NCI-H446 treated with DMSO at 0.1 percent for 48 hours (cell line): ENCODE measurements at places on chromosomes 16 and 17.

- DNase-seq: no peak
Observed at GRCh38 chr16:58366247-58367031, 25.8 kb upstream of the GINS3 start.

DNA sequence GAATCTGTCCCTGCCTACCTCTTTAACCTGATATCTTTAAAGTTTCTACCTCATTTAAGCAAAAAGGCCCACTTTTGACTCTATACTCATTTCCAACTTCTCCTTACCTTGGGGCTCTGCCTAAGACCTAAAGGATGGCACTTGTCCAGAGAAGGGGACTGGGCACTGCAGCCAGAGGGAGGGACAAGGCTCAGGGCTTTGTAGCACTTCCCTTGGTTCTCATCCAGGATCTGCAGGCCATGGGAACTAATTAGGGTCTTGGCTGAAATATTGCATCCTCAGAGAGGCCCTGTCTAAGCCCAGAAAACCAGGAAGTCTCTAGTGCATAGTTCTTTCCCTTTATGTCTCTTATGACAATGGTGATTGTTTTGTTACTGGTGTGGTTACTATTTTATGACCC, 37.3 kb downstream of the IRX5 start:
- DNase-seq: no peak

DNA sequence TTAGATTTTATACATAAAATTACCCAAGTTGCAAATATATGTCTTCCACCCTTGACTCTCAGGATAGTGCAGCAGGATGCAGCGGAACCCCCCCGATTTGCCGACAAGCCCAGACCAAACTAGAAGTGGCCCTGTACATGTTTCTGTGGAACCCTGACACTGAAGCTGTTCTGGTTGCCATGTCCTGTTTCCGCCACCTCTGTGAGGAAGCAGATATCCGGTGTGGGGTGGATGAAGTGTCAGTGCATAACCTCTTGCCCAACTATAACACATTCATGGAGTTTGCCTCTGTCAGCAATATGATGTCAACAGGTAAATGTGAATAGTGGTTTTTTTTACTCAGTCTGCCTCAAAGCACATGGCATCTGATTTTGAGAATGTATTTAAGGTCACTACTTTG, 70.7 kb downstream of the OMG start:
- no peak for DNase-seq

GRCh38 chr16:77049577-77049976, 141.4 kb upstream of the MON1B start:
- DNase-seq: no peak

GRCh38 chr16:47887496-47887895, 268.3 kb downstream of the ABCC12 start:
- no peak for DNase-seq

DNA sequence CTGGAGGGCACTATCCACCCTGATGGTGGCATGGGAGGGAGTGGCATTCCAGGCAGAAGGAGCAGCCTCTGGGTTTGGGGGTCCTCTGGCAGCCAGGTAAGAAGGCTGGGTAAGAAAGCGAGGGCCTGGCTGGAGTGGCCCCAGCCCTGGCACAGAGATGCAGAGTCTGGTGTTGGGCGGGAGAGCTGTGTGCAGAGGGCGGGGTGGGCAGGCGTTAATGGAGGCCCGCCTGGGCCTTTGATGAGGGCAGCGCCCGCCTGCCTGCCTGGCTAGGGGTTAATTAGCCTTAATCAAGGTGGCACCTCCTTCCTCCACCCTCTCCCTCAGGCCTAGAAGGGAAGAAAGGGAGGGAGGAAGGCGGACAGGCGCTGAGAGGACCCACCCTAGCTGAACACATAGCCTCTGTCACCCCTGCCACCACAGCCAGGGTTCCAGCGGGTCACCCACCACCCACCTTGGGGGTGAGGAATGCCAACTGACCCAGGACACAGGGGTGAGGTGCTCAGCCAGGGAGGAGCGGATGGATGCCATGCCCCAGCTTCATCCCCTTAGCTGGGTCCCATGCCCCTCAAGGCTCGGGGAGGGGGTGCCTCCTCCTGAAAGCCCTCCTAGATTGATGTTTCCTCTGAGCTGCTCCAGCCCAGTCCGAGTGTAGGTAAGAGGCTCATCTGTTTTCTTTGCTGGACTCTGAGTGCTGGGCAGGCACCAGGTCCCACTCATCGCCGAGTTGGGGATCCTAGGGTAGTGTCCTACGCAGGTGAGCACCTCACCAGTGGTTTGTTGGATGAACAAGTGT, 13.4 kb upstream of the FAM83G start:
- no peak for DNase-seq

DNA sequence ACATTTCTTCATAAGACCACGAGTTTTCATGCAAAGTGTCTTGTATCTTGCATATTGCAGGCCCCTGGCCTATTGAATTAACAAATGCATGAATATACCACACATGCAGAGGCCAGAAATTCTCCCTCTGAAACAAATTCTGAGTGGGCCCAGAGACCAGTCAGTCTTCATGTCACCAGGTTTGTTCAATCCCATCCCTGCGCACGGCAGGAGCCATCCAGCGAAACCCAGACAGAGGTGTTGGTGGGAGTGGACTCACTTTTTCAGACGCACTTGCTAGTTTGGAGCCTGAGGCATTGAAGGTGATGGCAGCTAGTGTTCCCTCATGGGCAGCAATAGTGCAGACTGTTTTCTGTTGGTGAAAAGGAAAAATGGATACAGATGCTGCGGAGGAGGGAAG, 21.9 kb downstream of the WIPI1 start:
- no peak for DNase-seq

GRCh38 chr16:47136099-47136842, 7.5 kb downstream of the NETO2 start:
- no peak for DNase-seq

- no peak for DNase-seq
Observed at GRCh38 chr16:68062910-68063393, 22.2 kb upstream of the NFATC3 start.

DNA sequence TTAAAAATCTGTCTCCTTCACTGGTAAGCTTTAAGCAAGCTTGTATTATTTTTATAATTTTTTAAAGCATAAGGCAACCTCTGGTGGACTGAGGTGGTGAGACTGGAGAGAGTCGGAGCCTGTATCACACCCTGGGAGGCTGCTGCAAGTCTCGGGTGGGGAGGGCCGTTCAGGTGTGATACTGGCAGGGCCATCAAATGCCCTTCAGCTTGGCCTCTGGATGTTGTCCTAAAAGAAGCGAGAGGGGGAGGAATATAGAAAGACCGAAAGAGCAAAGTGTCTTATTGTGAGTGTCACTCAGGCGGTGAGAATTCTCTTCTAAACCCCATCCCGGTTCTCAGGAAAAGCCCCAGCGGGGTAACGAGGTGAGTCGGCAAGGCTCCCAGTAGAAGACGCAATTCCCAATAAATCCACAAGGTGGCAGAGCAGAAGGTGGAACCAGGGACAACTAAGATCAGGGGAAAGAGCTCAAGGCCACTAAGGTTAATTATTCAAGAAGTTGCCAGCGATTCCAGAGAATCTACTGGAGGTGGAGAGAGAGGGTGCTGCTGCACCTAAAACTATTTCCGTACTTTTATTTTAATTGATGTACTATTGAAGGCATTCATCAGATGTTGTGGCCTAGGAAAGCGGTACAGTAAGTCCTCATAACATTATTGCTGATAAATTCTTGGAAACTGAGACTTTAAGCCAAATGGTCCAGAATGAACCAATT, 14.1 kb downstream of the C17orf67 start:
- peak; percentile 29 for DNase-seq

GRCh38 chr17:66415366-66416206, 113.2 kb downstream of the PRKCA start:
- DNase-seq: no peak

DNA sequence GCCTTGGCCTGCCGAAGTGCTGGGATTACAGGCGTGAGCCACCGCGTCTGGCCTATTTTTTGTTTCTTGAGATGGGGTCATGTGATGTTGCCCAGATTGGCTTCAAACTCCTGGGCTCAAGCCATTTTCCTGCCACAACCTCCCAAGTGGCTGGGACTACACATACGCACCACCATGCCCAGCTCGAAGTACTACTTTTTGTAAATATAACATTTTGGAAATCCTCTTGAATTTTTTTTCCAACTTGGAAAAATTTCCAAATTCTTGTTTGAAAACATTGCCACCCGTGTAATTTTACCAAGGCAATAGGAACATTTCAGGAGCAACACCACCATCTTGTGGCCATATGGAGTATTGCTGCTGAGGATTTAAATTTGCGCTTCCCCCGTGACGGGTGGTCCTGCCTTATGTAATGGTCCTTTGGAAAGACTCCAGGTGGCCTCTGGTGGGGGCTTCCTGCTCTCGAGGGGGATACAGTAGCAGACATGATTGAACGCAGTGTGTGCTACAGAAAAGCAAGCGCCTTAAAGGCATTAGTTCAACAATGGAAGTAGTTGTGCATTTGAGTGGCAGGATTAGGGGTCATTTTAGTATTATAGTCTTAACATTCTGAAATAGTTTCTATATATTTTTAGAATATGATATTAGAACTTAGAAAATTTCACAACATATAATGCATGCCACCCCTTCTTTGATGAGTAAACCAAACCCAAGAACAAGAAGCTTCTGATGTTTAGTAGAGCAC, 8.0 kb downstream of the FLYWCH1 start:
- DNase-seq: peak; percentile 24

GRCh38 chr17:74981979-74982662, 5.3 kb upstream of the CDR2L start:
- peak; percentile 59 for DNase-seq

DNA sequence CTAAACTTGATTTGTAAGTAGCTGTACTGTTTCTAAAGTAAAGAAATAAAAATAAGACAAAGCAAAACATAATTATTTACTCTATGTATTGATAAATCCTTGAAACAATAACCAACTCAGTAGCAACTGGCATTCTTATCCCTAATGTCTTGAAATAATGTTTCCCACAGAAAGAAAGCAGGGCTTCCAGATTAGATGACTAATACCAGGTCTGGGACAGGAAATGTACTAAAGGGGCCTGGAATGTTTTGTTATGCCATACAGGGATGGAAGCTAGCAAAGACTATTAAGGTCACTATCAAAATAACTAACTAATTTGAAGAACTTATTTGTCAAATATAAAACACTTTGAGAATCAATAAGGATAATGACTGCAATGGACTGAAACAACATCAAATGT, 82.1 kb downstream of the CFDP1 start:
- no peak for DNase-seq

DNA sequence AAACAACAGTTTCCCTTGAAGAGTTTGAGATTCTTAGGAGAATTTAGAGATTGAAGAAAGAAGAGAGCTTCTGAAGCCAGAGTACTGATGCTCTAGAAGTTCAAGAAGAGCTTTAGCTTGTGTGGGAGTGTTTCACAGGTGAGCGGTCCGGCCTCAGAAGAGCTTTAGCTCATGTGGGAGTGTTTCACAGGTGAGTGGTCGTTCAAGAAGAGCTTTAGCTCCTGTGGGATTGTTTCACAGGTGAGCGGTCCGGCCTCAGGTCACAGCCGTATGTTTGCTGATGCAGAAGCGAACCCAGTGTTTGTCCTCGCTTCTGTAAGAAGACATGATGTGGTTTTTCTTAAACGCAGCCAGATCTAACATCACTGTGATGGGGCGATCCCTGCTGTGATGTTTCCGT, 76.4 kb downstream of the SEC14L1 start:
- no peak for DNase-seq

DNA sequence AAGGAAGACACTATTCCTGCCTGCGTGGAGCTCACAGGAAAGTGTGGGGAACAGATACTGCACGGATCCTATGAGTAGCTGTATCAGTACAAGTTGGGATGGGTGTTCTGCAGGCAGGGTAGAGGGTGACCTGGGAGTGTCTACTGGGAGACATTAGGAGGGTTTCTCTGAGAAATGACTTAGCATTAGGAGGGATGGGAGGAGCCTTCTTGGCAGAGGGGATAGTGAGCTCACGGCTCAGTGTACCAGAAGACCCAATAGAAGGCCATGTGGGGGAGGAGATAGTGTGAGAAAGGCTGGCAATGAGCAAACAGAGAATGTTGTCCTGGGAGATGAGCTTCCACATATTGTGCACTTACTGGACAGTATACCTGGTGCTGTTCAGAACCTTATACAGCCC, 109.1 kb downstream of the MSI2 start:
- no peak for DNase-seq

DNA sequence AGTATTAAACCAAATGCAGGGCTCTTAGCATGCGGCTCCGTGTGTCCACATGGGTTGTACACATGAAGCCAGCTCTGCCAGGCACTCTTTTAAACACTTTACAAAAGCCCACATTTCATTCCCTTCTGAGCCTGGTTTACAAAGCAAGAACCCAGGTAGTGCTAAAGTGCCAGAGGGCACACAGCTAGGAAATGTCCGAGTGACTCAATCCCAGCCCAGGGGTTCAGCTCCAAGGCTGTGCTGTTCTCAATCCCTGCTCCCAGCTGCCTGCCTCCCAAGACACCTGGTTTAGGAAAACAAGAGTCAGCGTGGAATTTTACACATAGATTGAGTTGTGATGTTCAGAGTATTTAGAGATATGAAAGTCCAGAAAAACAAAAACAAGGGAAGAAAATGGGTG, 13.3 kb upstream of the DCAF7 start:
- DNase-seq: no peak

- DNase-seq: peak; percentile 53
Observed at GRCh38 chr17:11122908-11123307, 118.1 kb upstream of the SHISA6 start.

- DNase-seq: no peak
Observed at GRCh38 chr16:16105646-16106045, 117.6 kb downstream of the ABCC6 start.

DNA sequence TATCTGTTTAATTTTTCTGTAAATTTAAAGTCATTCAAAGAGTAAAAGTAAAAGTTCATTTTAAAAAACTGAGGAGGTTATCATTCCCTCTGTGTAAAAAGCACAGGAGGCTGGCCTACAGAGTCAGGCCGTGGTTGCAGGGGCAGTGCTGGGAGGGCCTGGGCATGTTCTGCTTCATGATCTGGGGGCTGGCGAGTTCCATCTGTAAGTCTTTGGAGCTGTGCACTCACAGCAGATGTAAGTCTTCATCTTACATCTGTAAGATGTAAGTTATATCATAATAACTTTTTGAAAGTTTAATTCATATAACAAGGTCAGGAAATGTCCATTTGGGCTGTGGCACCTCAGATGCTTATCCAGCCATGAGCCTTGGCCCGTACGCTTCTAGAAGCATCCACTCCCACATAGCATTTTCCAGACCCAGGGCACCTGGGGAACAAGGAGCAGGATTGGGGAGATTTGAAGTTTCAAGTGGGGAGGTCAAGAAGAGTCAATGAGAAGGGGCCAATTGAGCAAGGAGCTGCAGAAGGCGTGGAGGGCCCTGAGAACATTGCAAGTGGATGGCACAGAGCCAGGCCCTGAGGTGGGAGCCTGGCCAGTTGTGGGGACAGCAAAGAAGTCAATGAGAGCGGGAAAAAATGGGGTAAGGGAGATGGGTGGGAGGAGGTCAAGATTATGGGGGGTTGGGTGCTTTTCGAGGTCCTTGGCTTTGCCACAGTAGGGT, 54.1 kb downstream of the TNFRSF13B start:
- DNase-seq: no peak

GRCh38 chr17:75742337-75742736, 21.1 kb downstream of the ITGB4 start:
- DNase-seq: no peak

- no peak for DNase-seq
Observed at GRCh38 chr16:9092978-9093344, 1.5 kb downstream of the HAPSTR1 start.

- no peak for DNase-seq
Observed at GRCh38 chr17:27564463-27564862, 66.5 kb upstream of the LGALS9 start.

- no peak for DNase-seq
Observed at GRCh38 chr16:51409001-51409675, 258.1 kb upstream of the SALL1 start.
